ENCODE measurements at places on chromosomes 3 and 15.

GRCh38 chr3:82978368-82978767, 1216.9 kb upstream of the GBE1 start:
- DNase-seq, result no peak

DNA sequence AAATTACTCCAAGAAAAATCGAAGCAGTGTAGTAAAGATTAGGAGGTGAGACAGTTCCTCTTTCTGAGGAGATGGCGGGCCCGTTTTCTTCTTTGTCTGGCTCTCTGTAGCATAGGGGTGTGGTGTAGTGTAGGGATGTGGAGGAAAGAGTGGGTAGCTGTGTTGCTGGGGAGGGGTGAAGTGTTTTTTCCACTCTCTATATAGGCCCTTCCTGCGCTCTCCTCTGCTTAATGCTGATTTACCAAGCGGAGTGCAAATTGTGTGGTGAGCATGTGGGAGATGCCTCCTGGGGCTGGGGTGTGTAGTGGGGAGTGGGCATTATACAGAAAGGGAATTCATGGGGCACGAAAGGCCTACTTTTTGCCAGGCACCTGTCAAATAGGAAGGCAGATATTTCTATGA, 94.9 kb downstream of the ST6GAL1 start:
- DNase-seq, result no peak

DNA sequence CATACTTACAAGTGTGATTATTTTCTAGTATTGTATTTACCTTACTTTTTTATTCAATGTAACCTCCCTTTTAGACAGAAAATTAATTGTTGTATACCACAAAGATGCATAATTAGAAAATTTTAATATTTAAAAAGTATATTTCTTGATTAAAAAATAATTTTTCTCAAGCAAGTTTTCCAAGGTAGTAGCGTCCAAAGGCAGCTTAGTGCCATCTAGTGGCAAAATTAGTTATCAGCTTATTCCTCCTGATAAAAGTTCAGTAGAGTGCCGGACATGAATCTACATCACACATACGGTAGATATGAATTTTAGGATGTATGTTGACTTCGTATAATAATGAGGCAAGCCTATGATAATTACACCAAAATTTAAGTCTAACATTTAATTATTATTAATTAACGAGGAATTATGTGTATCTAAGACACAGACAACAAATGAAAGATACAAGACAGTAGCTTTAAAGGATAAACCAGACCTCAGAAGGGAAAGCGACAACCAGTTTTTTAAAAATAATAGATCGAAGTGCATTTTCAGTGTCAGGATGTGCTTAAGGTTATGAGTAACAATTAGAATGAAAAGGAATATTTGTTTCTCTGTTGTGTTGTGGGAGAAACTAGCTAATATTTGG, 405.9 kb downstream of the ROBO1 start:
- peak; percentile 66 for DNase-seq

- DNase-seq, result no peak
Measured at GRCh38 chr3:23199649-23200048, 3.5 kb upstream of the UBE2E2 start.

DNA sequence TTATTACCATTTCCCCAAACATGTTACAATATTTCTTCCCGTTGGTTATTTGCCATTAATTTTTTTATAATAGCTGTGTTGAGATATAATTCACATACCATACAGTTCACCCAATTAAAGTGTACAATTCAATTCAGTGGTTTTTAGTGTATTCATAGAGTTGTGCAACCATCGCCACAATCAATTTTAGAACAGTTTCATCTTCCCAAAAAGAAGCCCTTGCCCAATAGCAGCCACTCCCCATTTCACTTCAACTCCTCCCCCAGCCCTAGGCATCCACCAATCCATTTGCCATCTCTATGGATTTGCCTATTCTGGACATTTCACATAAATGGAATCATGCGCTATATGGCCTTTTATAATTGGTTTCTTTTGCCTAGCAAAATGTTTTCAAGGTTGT, 225.1 kb downstream of the EPHB1 start:
- DNase-seq, result no peak

- DNase-seq, result no peak
Measured at GRCh38 chr3:179723617-179724016, 70.8 kb downstream of the USP13 start.

DNA sequence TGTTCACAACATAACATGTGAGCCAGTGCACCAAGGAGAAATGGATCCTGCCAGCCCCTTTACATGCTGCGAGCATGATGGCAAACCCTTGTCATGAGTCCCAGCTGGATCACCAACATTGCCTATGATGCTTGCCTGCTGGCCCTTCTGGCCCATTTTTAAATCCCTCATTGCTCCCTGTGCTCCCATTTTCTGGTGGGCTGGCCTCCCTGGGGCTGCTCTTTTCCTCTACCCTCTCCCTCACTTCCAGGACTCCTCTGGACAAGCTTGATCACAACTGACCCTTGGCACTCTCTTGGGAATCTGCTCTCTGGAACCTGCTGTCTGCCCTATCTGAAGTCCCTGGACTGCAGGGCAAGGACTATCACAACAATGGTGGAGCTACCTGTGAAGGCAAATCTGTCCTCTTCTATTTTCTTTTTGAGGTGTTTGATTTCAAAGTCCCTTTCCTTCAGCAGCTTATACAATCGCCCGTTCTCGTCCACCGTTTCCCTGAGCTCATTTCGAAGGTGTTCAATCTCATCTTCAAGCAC, 16.3 kb downstream of the CCDC13 start:
- no peak for DNase-seq

- no peak for DNase-seq
Measured at GRCh38 chr15:98304371-98304770, 343.9 kb downstream of the ARRDC4 start.

DNA sequence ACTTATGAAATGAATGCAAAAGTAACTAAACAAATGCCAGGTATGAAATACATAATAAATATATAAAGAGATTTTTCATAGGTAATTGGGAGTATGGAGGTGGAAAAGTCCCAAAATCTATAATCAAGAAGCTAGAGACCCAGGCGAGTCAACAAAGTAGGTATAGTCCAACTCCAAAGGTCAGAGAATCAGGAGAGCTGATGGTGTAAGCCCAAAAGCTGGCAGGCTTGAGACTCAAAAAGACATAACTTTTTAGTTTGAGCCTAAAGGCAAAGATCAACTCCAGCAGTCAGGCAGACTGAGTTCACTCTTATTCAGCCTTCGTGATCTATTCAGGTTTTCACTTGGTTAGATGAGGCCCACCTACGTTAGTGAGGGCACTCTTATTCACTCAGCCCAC, 157.4 kb upstream of the TMCO5A start:
- no peak for DNase-seq

DNA sequence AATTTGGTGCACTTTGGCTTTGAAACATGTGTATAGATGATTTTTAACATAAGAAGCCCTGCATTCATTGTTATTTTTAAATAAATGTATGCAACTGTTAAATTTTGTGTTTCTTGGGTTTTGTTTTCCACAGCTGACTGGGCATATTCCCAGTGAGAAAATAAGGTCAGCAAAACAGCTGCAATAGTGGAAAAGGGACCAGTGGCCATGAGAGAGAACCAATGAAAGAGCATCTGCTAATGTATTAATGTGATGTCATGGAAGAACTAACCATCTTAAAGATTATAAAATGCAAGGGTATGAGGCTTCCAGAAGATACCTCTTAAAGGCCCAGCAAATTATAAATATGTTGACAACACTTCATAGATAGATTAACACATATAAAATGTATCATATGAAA, 31.0 kb upstream of the KBTBD12 start:
- DNase-seq, result no peak

DNA sequence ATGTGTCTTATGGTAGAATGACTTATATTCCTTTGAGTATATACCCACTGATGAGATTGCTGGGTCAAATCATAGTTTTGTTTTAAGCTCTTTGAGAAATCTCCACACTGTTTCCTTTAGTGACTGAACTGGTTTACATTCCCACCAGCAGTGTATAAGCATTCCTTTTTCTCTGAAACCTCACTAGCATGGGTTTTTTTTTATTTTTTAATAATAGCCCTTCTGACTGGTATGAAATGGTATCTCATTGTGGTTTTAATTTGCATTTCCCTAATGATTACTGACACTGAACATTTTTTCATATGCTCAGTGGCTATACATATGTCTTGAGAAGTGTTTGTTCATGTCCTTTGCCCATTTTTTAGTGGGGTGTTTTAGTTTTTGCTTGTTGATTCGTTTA, 494.3 kb downstream of the SQOR start:
- DNase-seq, result no peak

- peak; percentile 39 for DNase-seq
Measured at GRCh38 chr3:29283231-29284119, 2.6 kb downstream of the RBMS3 start.

GRCh38 chr15:99170476-99171065, 65.7 kb downstream of the SYNM start:
- DNase-seq, result peak; percentile 4

- no peak for DNase-seq
Measured at GRCh38 chr3:7504886-7505775, 644.2 kb downstream of the GRM7 start.
